ENCODE measurements at places on chromosomes 11 and 22.

DNA sequence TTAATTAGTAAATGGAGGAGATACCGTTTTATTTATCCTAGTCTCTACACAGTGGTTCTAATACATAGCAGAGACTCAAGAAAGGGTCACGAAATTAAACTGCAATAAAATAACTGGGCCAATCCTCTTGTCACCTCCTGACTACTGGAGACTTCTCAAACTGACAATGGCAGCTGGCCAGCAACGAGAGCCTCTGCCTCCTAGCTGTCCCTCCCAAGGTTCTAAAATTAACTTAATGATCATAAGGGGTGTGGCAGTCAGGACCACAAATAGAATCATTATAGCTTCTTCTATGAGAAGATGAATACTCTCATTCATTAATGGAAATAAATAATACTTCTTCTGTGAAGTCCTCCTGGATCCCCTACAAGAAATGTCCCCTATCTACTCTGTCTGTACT is 63.8 kb upstream of the APOA1 start:
- DNase-seq: peak; percentile 54

- DNase-seq: peak; percentile 57
Measured at GRCh38 chr22:32164075-32164860, 5.2 kb upstream of the C22orf42 start.

DNA sequence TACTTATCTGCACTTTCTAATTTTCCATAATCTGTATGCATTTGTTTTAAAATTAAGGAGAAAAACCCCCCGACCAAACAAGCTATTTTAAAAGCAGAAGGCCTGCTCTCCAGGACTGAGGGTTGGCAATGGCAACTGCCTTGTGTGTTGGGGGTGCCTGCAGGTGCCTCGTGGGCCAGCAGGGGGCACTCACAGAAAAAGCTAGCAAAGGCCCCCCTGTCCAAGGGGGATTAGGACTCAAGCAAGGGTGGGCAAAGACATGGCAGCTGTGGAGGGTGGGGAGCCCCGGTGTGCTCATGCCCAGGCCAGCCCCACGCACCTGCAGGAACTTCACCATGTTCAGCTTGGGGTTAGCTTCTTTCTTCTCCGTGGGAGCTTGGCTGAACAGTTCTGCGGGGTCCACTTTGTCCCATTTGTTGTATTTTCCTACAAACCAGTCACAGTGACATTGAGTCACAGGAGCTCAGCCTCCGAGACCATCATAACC is 10.3 kb downstream of the TOP3B start:
- DNase-seq: peak; percentile 75

DNA sequence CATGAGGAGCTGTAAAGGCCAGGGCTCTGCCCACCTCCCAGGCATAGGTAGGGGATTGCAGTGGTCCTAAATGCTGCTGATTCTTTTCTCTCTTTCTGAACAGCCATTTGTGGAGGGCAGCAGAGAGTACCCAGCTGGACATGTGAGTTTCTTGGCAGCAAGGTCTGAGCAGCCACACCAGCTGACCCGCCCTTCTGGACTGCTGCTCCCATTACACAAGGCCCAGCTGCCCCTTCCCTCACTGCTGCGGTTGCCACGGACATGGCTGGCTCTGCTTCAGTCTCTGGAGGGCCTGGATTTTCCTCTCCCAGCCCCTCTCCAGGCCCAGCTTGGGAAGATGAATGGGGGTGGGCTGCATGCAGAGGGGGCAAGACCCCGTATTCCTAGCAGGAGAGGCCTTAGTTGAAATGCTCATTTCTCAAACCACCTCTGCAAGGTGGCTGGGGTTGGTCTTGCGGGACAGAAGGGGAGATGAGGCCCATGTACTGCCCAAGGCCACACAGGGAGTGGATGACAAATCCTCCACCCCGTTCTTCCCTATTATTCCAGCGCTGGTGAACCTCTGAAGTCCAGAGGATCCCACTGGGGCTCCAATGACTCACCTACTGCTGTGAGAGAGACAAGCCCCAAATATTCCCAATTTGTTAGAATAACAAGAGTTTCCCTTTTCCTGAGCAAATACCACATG is 4.6 kb downstream of the LGALS12 start:
- no peak for DNase-seq

DNA sequence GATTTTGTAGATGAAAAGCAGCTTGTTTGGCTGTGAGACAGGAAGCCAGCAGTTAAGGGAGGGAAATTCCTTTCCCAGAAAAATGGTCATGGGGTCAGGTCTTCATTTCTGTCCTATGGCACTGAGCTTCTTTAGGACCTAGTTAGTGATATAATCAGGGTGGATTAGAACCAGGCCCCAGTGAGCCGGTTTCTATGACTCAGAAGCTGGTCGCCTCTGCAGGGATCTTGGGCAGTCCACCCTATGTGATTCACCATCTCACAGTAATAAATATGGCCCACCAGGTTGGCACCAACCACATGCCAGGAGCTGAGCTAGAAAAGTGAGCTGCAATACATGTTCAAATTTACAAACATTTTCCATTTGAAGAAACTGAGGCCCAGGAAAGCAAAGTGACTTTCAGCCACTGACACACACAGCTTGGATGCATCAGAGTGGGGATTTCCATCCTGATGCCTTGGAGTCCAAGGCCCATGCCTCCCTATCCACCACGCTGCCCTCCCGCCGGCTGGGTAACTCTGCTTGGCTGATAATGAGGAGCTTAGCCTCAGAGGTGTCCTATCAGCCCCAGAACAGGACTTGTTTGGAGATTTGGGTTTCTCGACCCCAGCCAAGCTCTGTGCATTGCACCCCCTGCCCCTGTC is 42.0 kb downstream of the CD82 start:
- DNase-seq: no peak

GRCh38 chr22:47567126-47568090 is 805.0 kb downstream of the TBC1D22A start:
- no peak for DNase-seq

DNA sequence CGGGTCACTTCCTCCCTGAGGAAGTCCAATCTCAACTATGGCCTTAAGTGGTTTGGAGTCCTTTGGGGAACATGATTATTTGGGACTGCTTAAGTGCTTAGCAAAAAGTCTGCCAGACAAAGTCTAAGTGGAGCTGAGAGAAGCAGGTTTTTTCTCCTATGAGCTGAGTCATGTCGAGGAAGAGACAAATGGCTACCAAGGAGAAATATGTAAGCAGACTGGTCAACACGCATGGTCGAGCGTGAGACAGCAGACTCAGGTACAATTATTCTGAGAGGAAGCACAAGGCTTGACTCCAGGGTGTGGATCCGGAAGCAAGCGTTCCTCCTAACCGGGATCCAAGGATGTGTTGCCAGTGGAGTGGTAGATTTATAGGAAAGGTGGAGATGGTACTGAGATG is 30.6 kb downstream of the UBASH3B start:
- DNase-seq: no peak
